ENCODE measurements at places on chromosomes 11 and 22.

GRCh38 chr11:100922121-100922520, 207.5 kb downstream of the PGR start:
- DNase-seq: no peak

- peak; percentile 28 for DNase-seq
Observed at GRCh38 chr11:133506023-133506422, 26.3 kb downstream of the OPCML start.

GRCh38 chr11:105648762-105649161, 38.9 kb downstream of the GRIA4 start:
- no peak for DNase-seq

DNA sequence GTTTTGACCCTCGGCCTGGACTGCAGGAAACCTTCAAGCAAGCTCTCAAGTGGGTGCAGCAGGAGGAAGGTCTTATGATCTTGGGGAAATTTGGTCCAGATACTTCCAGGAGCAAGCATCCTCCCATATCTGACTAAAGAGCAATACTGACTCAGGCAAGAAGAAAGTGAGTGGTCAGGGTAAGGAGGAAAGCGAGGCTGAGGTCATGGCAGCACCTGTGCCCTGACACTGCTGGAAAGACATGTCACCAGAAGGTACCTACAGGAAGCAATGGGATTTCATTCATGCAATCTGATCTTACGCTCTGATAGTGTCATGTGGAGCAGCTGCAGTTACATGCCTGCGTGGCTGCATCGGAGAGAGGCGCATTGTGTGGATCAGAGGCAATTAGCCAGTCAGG, 6.5 kb upstream of the TOP3B start:
- DNase-seq: no peak

- no peak for DNase-seq
Observed at GRCh38 chr11:130190371-130190881, 30.8 kb downstream of the ST14 start.

- DNase-seq: no peak
Observed at GRCh38 chr11:26143566-26144290, 188.2 kb upstream of the ANO3 start.

DNA sequence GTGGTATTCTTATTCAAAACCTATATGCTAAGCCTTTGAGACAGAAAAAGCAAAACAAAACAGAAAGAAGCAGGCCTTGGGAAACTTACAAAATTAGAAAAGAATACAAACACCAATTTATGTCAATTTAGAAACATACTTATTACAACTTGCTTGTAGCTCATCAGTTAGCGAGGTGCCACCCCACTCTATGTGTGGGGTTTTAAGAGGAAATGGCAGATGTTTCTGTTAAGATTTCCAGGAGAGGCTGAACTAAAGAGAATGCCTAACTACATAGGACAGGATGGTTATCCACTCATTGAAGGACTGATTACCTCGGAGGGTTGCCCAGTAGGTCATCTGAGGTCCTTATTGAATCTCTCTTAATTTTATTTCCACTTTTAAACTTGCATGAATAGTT, 302.0 kb downstream of the ETS1 start:
- DNase-seq: no peak

GRCh38 chr22:37413546-37413945, 13.7 kb downstream of the ELFN2 start:
- no peak for DNase-seq

- no peak for DNase-seq
Observed at GRCh38 chr11:125114518-125114917, 3.1 kb upstream of the TMEM218 start.

- no peak for DNase-seq
Observed at GRCh38 chr11:14539982-14540421, 19.8 kb upstream of the PSMA1 start.

- no peak for DNase-seq
Observed at GRCh38 chr22:49072996-49073645, 754.6 kb downstream of the BRD1 start.

DNA sequence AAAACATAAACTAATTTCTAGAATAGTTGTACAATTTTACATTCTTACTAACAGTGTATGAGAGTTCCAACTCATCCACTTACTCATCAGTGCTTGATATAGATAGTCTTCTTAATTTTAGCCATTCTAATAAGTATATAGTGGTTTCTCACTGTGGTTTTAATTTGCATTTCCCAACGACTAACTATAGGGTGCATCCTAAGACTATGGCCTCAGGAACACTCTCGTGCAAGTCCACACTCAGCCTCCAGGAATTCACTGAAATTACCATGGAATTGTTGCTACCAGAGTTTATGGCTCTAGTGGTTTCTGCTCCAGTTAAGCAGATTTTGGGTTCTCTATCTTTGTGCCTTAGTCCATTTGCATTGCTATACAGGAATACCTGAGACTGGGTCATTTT, 60.1 kb upstream of the GUCY1A2 start:
- no peak for DNase-seq

GRCh38 chr11:130881475-130882137, 34.7 kb downstream of the SNX19 start:
- DNase-seq: no peak

GRCh38 chr11:118117790-118118601, 31.2 kb upstream of the SMIM35 start:
- DNase-seq: no peak

DNA sequence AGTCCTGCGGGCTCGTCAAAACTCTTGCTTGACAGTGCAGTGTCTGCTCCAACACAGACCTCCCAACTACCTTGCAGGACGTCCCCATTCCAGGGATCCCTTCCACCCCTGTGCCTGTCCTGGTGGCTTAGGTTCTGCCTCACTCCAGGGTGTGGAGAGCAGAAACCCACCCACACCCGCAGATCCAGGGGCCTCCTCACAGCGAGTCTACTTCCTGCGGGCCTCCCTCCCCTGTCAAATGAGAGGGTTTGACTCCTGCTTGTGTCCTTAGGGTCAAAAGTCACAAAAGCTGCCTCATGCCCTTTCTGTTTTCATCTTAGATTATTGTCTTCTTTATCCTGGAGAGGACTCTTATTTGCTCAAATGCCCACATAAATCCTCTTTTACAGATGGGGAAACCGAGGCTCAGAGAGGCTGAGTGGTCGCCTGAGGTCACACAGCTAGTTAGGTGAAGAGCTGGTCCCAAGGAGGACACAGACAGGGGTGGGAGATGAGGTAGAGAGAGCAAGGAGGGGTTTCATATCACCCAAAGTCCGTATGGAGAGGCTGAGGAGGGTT, 81.1 kb upstream of the KCNQ1OT1 start:
- no peak for DNase-seq

DNA sequence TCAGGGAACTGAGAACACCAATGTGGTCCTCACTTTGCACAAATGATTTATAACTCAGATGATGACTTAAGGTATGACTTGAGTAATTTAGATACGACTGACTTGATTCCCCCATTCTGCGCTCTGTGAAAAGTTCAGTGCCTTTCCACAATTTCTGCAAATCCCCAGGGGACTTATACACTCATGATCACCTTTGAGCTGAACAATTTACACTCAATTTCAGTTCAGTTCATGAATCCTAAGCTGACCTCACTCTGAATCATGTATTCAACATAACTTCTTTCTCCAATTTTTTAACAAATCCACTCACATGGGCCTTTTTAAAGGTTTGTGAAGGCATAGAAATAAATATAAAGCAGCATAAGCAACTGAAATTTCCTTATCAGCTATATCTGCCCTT, 274.2 kb downstream of the FAM76B start:
- DNase-seq: no peak

GRCh38 chr11:35802221-35802620, 139.6 kb downstream of the TRIM44 start:
- DNase-seq: no peak

DNA sequence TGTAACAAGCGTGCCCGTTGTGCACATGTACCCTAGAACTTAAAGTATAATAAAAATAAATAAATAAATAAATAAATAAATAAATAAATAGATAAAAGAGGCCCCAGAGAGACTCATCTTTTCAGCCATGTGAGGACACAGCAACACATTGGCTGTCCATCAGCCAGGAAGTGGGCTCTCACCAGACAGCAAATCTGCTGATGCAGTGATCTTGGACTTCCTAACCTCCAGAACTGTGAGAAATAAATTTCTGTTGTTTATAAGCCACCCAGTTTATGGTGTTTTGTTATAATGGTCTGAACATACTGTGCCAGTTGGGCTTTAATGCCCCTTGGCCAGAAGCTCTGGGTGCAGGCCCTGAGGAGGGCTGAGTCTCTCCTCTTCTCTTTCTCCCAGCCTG, 42.2 kb upstream of the CD44 start:
- DNase-seq: no peak

DNA sequence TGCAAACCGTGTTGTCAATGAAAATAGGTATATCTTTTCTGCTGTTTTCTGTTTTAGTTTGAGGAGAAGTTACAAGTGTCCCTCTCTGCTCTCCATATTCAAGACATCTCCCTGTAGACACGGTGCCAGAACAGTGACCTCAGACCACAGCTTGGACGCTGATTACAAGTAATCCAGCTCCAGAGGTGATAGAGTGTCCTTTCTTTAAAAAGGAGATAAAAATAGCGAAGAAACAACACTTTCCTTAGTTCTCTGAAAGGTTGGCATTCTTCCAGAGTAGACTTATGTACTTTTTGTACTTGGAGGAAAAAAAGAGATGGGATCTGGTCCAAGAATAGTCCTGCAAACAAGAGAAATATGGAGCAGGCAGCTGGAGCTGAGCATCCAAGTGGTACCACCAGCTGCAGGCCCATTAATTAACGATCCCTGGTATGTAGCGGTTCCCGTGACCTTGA, 43.0 kb upstream of the WT1 start:
- DNase-seq: no peak

DNA sequence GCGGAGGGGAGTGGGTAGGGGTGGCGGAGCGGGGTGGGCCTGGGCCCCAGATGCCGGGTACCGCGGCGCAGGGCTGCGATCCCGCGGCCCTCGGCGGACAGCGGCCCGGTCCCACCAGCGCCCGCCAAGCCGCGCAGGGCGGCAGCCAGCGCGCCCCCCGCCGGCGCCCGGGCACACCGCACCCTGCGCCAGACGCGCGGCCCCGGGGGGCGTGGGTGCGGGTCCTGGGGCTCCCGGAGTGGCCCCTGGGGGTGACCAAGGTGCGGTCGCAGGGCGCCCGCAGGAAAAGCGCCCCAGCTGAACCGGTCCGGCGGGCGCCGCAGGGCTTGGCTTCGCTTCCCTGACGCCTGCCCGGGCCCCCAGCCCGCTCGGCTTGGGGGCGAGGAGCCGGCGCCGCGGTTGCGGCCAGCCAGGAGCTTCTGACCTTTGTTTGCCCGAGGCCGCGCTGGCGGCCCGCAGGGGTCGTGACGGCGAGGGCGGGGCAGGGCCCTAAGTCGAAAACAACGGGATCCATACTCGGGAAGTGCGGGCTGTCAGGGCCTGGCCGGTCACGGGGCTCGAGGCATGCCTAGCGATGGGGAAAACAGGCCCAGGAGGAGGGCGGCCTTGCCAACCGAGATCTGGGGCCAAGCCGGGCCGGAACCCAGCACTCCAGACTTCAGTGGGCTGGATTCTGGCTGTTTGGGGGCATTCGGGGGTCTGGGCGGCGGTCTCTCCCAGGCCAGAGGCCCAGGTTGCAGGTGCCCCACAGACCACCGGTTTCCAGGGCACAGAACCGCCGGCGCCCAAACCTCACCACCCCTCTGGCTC, 581 bp upstream of the AP5B1 start:
- DNase-seq: no peak

DNA sequence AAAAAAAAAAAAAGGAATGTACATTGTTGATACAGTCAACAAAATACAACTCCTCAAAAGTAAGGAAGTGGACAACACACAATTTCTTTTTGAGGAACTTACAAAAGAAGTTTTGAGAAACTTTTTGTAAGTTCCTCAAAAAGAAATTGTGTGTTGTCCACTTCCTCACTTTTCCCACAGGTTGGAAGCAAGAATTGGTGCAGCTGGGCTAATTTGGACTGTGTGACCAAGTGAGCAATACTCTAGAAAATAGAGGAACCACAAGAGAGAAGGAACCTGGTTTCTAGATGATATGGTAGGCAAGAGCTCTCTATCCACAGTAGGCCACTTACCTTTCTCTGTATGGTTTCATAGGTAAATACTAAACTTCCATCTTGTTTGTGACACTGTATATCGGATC, 1053.8 kb downstream of the LRRC4C start:
- no peak for DNase-seq

All from GM20000 (cell line).